ENCODE measurements at places on chromosomes 5 and 9.

DNA sequence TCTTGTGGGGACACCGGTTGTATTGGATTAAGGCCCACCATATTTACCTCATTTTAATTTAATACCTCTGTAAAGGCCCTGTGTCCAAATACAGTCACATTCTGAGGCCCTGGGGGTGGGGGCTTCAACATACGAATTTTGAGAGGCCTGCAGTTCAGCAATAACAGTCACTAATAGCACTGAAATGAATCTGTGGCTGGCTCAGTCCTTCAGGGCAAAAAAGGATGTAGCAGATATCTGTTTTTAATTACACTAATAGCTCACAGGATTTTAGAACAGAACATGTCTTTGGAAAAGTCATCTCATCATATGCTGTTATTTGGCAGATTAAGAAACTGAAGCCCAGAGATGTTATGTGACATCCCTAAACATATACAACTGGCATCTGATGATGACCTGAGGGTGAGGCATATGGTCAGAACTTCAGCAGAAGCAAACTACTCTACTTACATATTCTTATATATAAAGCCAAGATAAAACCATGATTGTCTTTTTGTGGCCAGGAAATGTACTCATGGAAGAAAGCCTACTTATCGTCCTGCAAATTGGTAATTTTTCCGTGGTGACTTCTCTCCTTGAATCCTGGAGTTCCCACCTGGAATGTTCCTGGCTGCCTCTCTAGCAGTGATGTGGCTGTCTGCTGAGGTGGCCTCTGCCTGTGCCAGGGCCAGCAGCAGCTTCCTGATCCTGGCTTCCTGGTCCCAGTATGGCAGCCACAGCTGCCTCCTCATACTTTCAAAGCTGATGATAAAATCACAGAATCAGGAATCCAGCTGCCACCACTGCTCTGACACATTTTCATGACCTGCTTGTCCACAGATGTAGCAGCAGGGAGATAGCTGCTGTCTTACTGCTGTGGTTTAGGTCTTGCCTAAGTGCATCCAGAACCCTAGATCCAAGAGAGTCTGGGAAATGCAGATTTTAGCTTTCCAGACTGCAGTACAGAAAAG, 72.1 kb upstream of the ANKRD55 start:
- no peaks in the 10 kb centered on the region for H3K36me3 ChIP-seq
- no peak overlapping the region for H3K4me3 ChIP-seq
- H3K27ac ChIP-seq: no peak overlapping the region
- no peak for DNase-seq
- H3K27me3 ChIP-seq: no peaks in the 10 kb centered on the region

GRCh38 chr5:81747030-81747429, 3.9 kb downstream of the SSBP2 start:
- no peaks in the 10 kb centered on the region for H3K27me3 ChIP-seq
- H3K27ac ChIP-seq: no peak overlapping the region
- DNase-seq: no peak
- no peak overlapping the region for H3K4me3 ChIP-seq
- no peaks in the 10 kb centered on the region for H3K36me3 ChIP-seq
- peaks cover 61% of the 10 kb centered on the region for H3K4me1 ChIP-seq

- no peaks in the 10 kb centered on the region for H3K4me1 ChIP-seq
- H3K27me3 ChIP-seq: no peaks in the 10 kb centered on the region
- H3K4me3 ChIP-seq: no peak overlapping the region
- no peak for DNase-seq
- no peaks in the 10 kb centered on the region for H3K36me3 ChIP-seq
These were observed 430.6 kb upstream of the DAP start for GRCh38 chr5:11191673-11192072.

DNA sequence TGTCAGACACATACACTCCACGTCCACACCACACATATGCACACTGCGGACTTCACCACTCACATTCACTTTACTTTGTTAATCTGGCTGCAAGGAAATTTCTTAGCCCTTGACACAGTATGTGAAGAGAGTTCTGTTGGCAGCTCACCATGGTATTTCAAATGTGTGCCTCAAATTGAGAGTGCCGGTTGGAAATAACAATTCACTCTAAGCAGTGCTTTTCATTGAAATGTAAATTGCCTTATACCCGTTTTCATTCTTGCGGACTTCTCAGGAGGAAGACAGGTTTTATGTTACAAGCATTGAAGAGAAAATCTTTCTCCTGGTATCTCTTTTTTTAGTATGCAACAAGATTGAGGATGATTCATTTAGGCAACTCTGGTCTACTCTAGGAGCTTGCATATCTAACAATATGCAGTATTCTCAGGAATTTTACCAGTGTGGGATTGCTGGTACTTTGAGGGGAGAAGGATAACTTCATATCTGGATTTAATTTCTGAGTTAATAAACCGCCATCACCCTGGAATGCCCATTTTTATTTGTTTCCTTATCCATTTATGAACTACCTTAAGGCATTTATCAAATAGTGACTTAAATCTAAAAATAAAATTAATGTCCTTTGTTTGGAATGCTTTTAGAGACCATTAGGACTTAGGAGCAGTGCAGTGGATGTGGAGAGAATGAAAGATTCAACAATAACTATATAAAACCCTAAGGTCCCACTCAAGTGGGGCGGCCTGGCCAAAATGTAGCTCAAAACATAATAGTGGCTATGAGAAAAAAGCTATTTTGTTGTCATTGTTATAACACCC, 87.0 kb downstream of the IQGAP2 start:
- no peaks in the 10 kb centered on the region for H3K36me3 ChIP-seq
- DNase-seq: no peak
- no peak overlapping the region for H3K4me3 ChIP-seq
- H3K4me1 ChIP-seq: peaks cover 5% of the 10 kb centered on the region
- H3K27me3 ChIP-seq: no peaks in the 10 kb centered on the region

GRCh38 chr9:109278848-109279247, 42.0 kb downstream of the EPB41L4B start:
- H3K27me3 ChIP-seq: no peaks in the 10 kb centered on the region
- no peaks in the 10 kb centered on the region for H3K36me3 ChIP-seq
- no peak for DNase-seq

GRCh38 chr5:32500181-32500580, 55.6 kb upstream of the ZFR start:
- DNase-seq: no peak
- no peak overlapping the region for H3K27ac ChIP-seq
- H3K4me3 ChIP-seq: no peak overlapping the region
- no peaks in the 10 kb centered on the region for H3K36me3 ChIP-seq

- no peaks in the 10 kb centered on the region for H3K27me3 ChIP-seq
- DNase-seq: no peak
- no peaks in the 10 kb centered on the region for H3K4me1 ChIP-seq
- H3K4me3 ChIP-seq: no peak overlapping the region
- no peaks in the 10 kb centered on the region for H3K36me3 ChIP-seq
These were observed 40.5 kb upstream of the LPCAT1 start for GRCh38 chr5:1564182-1564748.

DNA sequence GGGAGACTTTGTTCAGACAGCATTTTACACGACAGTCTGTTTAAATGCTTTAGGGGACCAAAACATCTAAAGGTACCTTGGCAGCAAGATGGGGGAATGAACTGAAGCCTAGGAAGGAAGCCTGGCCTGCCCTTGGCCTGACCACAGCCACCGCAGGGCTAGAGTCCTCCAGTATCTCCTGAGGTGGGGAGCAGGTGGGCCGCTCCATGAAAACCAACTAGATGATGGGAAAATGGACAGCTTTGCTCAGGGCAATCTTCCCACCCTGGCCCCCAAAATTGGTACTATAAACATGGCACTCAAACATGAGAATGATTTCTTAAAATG, 153.3 kb downstream of the AUH start:
- H3K4me1 ChIP-seq: peaks cover 22% of the 10 kb centered on the region
- H3K27ac ChIP-seq: peak overlapping the region; percentile 87

DNA sequence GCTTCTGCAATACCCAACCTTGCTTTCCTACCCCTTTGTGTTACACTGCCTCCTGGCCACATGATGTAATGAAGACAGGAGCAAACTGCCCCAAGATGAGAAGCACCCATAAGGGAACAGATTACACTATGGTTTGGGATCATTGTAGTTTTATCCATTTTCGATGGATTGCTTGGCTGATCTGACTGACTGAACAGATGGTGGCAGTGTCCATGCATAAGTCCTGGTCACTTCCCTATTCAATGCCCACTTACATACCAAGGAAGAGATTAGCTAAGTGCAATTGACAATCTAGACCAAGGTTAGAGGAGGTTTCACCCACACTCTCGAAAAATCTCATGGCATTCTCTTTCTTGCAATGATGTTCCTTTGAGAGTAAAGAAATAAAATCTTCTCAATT, 319.9 kb downstream of the RAB3C start:
- no peaks in the 10 kb centered on the region for H3K4me1 ChIP-seq
- no peaks in the 10 kb centered on the region for H3K36me3 ChIP-seq
- H3K27me3 ChIP-seq: no peaks in the 10 kb centered on the region
- no peak for DNase-seq
- no peak overlapping the region for H3K4me3 ChIP-seq

- no peak overlapping the region for H3K4me3 ChIP-seq
- no peak overlapping the region for H3K27ac ChIP-seq
- no peak for DNase-seq
These were observed 11.9 kb upstream of the GARNL3 start for GRCh38 chr9:127252410-127253318.

DNA sequence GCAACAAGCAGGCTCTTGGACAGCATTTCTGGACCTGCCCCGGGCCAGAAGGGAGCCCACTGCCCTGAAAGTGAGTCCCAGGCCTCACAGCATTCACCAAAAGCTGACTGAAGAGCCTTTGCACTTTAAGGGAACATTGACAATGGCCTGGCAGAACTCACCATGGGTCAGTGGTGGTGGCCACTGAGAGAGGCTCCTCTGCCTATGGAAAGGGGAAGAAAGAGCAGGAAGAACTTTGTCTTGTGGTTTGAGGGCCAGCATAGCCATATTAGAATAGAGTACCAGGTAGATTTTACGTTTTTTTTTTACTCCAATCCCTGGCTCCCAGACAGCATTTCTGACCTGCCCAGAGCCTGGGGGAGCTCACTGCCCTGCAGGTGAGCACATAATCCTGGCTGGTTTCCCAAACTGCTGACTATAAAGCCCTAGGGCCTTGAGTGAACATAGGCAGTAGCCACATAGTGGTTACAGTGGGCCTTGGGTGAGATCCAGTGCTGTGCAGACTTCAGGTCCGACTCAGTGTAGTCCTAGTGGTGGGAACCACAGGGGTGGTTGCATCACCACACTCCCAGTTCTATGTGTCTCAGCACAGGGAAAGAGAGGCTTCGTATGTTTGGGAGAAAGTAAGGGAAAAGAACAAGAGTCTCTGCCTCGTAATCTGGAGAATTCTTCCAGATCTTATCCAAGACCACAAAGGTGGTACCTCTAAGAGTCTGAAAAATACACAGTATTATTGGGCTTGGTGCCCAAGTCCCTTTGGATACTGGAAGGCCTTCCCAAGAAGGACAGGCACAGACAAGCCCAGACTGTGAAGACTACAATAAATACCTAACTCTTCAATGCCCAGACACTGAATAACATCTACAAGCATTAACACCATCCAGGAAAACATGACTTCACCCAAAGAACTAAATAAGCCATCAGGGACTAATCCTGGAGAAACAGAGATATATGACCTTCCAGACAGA, 89.5 kb downstream of the TSSK1B start:
- H3K27me3 ChIP-seq: no peaks in the 10 kb centered on the region
- no peak overlapping the region for H3K27ac ChIP-seq
- no peak for DNase-seq
- no peaks in the 10 kb centered on the region for H3K36me3 ChIP-seq

- no peak overlapping the region for H3K4me3 ChIP-seq
- H3K27me3 ChIP-seq: no peaks in the 10 kb centered on the region
- no peak for DNase-seq
- no peaks in the 10 kb centered on the region for H3K4me1 ChIP-seq
- no peak overlapping the region for H3K27ac ChIP-seq
- peaks cover 30% of the 10 kb centered on the region for H3K36me3 ChIP-seq
These were observed 244.0 kb downstream of the ARHGAP26 start for GRCh38 chr5:143014017-143014651.

- no peak overlapping the region for H3K4me3 ChIP-seq
- no peaks in the 10 kb centered on the region for H3K36me3 ChIP-seq
- no peak overlapping the region for H3K27ac ChIP-seq
- no peaks in the 10 kb centered on the region for H3K27me3 ChIP-seq
- DNase-seq: no peak
- no peaks in the 10 kb centered on the region for H3K4me1 ChIP-seq
These were observed 31.4 kb upstream of the RAB3C start for GRCh38 chr5:58551492-58551891.

GRCh38 chr9:134757216-134757975, 115.8 kb downstream of the COL5A1 start:
- no peaks in the 10 kb centered on the region for H3K27me3 ChIP-seq
- no peak overlapping the region for H3K27ac ChIP-seq
- H3K4me1 ChIP-seq: no peaks in the 10 kb centered on the region
- H3K4me3 ChIP-seq: no peak overlapping the region
- no peak for DNase-seq

GRCh38 chr5:34040472-34040871, 2.5 kb downstream of the C1QTNF3 start:
- no peak for DNase-seq
- H3K36me3 ChIP-seq: no peaks in the 10 kb centered on the region
- no peak overlapping the region for H3K4me3 ChIP-seq
- peaks cover 8% of the 10 kb centered on the region for H3K4me1 ChIP-seq

DNA sequence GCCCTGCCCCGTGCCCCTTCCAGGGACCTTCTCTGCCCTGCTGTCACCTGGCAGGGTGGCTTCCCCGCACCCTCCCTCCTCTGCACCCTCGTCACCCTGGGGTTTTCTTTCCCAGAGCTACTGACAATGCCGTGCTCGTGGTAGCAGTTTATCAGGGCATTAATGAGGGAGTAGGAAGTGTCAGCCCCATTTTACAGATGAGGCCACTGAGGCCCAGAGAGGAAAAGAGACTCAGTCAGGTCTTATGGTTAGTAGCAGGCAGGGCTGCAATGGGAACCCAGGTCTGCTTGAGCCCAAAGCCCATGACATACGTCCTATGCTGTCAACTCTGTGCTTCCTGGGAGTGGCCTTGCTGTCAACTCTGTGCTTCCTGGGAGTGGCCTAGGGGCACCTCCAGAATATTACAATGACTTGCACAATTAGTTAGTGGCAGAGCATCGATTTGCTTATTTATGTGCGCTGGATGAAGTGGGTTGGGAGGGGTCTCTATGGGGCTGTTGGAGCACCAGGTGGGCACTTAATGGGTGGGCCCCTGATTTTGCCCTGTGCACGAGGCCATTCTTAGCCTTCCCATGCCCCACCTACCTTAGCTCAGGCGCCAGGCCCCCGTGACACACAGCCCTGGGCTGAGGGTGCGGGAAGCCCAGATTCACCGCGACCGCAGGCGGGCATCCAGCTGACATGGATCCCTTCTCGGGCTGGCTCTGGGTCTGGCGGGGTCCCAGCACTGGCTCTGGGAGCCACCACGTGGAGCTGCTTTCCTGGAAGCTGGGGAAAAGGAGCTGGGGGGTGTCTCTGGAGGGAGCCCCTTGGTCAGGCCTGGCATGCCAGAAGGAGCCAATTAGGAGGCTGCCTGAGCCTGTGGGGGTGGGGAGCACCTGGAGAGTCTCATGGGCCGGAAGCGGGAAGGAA, 82.0 kb upstream of the ORM1 start:
- H3K36me3 ChIP-seq: no peaks in the 10 kb centered on the region
- no peak overlapping the region for H3K27ac ChIP-seq
- no peaks in the 10 kb centered on the region for H3K27me3 ChIP-seq
- H3K4me1 ChIP-seq: no peaks in the 10 kb centered on the region
- no peak for DNase-seq

GRCh38 chr5:122957457-122957856, 79.1 kb downstream of the PPIC start:
- no peaks in the 10 kb centered on the region for H3K4me1 ChIP-seq
- no peaks in the 10 kb centered on the region for H3K36me3 ChIP-seq
- no peak for DNase-seq
- no peak overlapping the region for H3K27ac ChIP-seq
- H3K27me3 ChIP-seq: no peaks in the 10 kb centered on the region
- no peak overlapping the region for H3K4me3 ChIP-seq

Measured in tibial nerve (tissue), 4 donors.